Uterus (tissue), 4 donors: ENCODE measurements at places on chromosomes 7 and 10. TPM values are rescaled to one million over a fixed set of nuclear protein-coding genes. Genes with fewer than 3 reads are reported as not detected.
A peak's percentile ranks its signal among the peaks of the same experiment; 100 is the strongest.

GRCh38 chr10:122112625-122113160 lies 123.7 kb downstream of the TACC2 start:
- H3K27me3 ChIP-seq = no peaks in the 10 kb centered on the region
- no peaks in the 10 kb centered on the region for H3K36me3 ChIP-seq
- H3K4me1 ChIP-seq = peaks cover 6% of the 10 kb centered on the region
- peak overlapping the region; percentile 82 for H3K4me3 ChIP-seq

DNA sequence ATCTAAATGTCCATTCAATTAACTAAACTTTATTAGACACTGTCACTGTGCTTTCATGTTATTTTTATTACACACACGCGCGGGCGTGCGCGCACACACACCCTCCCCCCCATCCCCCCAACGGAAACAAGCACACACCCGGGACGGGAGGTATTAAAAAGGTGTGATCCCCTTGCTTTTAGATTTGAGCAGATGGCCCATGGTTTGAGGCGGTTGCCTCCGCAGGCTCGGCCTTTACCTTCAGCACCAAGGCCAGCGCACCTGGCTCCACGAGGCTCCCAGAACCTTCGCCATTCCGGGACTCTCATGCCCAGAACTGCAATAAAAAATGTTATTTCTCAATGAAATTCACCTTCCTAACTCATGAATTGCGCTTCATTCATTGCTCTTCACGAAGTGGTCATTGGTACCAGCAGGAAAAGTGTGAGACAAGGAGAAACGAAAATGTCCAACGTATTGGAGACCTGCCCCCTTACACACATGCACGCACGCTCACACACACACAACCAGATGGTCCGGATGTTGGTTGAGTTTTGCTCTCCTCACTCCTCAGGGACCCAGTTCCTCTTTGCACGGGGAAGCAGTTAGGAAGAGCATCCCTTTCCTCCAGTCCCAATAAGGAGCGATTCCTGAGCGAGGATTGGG lies 20.8 kb upstream of the PTF1A start:
- H3K4me3 ChIP-seq = no peak overlapping the region
- no peak for DNase-seq
- H3K36me3 ChIP-seq = no peaks in the 10 kb centered on the region
- H3K27ac ChIP-seq = no peak overlapping the region

GRCh38 chr7:83643012-83643411 lies 5.9 kb downstream of the SEMA3E start:
- H3K27ac ChIP-seq = no peak overlapping the region
- DNase-seq = no peak
- H3K4me1 ChIP-seq = no peaks in the 10 kb centered on the region
- no peaks in the 10 kb centered on the region for H3K36me3 ChIP-seq

- H3K27ac ChIP-seq = peak overlapping the region; percentile 48
- no peak overlapping the region for H3K4me3 ChIP-seq
- H3K36me3 ChIP-seq = no peaks in the 10 kb centered on the region
- no peaks in the 10 kb centered on the region for H3K27me3 ChIP-seq
Measured at GRCh38 chr7:47601119-47601880, 19.4 kb upstream of the TNS3 start.

- H3K36me3 ChIP-seq = no peaks in the 10 kb centered on the region
- H3K4me3 ChIP-seq = no peak overlapping the region
- H3K4me1 ChIP-seq = no peaks in the 10 kb centered on the region
- DNase-seq = no peak
- no peaks in the 10 kb centered on the region for H3K27me3 ChIP-seq
Measured at GRCh38 chr10:85679061-85679460, 687.5 kb downstream of the GRID1 start.

SRRM3 gene
- total RNA-seq = 15.9 TPM

DNA sequence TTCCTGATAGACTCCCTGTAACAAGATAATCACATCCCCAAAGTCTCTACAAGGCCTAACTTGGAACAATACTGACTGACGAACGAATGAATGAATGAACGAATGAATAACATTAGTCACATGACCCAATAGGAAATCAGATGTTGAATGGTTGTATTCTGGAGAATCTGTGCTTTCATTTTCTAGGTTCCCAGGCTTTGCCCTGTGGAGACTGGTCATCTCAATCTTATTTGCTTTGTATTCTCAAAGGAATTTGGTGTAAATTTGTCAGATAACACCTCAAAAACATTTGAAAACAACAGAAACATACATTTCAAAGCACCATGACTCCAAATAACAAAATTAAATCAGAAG lies 69.6 kb upstream of the COL1A2 start:
- no peaks in the 10 kb centered on the region for H3K36me3 ChIP-seq
- H3K4me1 ChIP-seq = no peaks in the 10 kb centered on the region
- no peaks in the 10 kb centered on the region for H3K27me3 ChIP-seq

DNA sequence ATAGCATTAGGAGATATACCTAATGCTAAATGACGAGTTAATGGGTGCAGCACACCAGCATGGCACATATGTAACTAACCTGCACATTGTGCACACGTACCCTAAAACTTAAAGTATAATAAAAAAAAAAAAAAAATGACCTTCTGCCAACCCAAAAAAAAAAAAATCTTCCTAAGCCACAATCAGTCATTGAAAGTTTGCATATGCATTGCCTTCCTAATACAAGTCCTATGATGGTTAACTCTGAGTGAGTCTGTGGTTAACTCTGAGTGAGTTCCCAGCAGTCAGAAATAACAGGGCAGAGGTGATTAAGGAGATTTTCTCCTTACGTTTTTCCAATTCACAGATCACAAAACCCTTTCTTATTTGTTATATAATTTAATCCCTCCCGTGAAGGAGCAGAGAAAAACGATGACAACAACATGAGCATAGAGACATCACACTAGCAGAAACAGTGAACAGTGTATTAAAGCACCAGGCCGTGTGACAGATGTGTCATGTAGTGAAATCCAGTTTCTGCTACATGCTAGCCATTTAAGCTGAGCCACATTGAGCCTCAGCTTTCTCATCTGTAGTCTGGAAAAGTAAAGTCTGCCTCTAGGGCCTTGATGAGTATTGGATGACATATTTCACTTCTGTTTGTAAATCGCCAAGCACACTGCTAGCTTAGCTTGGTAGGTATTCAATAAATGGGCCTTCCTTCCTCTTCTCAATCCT lies 7.4 kb upstream of the RNF148 start:
- no peak overlapping the region for H3K27ac ChIP-seq
- no peaks in the 10 kb centered on the region for H3K27me3 ChIP-seq
- no peaks in the 10 kb centered on the region for H3K36me3 ChIP-seq
- H3K4me3 ChIP-seq = no peak overlapping the region
